ENCODE measurements at places on chromosomes 2 and 18.
A peak's percentile ranks its signal among the peaks of the same experiment; 100 is the strongest.

- DNase-seq = no peak
These were observed 16.9 kb upstream of the RNU4ATAC start for GRCh38 chr2:121513597-121514333.

DNA sequence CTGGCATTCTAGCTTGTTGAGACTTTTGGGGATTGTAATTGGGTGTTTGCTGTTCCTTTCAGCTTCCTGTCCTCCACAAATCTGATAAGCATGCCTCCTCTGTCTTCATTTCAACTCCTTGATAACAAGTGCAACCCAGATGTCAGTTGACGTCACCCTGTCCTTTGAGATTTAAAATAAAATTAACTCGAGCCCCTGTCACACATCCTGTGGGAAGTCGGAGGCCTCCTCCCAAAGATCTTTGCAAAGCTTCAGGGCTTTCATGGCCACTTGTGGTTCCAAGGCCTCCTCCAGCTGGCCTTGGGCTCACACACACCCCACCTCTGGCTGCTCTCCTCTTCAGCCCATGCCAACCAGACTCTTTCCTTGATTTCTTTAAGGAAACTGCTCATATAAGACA, 69.9 kb upstream of the ITGA6 start:
- DNase-seq = no peak

GRCh38 chr2:88053934-88054781, 1.4 kb downstream of the KRCC1 start:
- DNase-seq = no peak

DNA sequence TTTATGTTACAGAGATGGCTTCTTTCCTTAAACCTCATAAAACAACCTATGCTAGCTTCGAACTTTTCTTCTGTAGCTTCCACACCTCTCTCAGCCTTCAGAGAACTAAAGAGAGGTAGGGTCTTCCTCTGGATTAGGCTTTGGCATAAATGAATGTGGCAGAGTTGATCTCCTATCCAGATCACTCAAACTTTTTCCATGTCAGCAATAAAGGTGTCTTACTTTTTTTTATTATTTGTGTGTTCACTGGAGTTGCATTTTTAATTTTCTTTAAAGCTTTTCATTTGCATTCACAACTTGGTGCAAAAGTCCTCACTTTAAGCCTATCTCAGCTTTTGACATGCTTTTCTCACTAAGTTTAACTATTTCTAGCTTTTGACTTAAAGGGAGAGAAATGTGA, 66.0 kb downstream of the LANCL1 start:
- DNase-seq = no peak

- DNase-seq = no peak
These were observed 45.4 kb downstream of the LIMS1 start for GRCh38 chr2:108579623-108580022.

- no peak for DNase-seq
These were observed 36.2 kb downstream of the EML4 start for GRCh38 chr2:42205337-42205736.

DNA sequence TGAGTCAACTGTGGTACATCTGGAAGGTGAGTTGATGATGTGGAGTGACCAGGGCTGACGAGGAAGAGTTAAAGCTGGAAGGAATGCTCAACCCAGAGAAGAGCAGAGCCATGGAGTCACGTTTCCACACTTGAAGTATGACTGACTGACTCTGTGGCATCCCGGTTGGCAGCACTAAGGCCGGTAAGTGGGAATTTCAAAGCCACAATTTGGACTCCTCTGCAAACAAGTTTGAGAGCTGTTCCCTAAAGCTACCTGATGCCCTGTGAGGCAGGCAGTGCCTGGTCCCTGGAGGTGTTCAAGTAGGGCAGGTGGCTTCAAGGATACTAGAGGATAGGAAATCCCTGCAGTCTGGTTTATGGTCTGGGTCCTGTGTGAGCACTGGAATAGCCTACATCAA, 69.3 kb upstream of the ITGB6 start:
- DNase-seq = no peak

GRCh38 chr18:13612196-13612997, 114.0 kb downstream of the FAM210A start:
- no peak for DNase-seq

GRCh38 chr2:16645775-16646559, 19.7 kb downstream of the CYRIA start:
- no peak for DNase-seq

GRCh38 chr2:16255120-16255519, 314.8 kb downstream of the MYCN start:
- no peak for DNase-seq

GRCh38 chr18:49123431-49123830, 172.7 kb upstream of the SMAD7 start:
- no peak for DNase-seq

DNA sequence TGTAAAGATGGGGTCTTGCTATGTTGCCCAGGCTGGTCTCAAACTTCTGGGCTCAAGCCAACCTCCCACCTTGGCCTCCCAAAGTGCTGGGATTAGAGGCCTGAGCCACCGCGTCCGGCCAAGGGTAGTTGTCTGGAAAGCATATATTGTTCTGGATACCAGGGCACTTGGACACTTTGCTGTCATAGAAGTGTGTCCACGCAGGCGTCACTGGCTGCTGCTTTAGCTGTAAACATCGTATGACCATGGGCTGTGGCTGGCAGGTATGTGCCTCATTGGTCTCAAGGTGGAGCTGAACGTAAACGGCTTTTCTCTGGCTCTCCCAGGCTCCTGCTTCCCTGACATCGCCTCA, 3.2 kb upstream of the GPR35 start:
- no peak for DNase-seq

GRCh38 chr2:25109822-25110221, 58.6 kb downstream of the POMC start:
- no peak for DNase-seq

- no peak for DNase-seq
These were observed 144.6 kb upstream of the CCDC195 start for GRCh38 chr2:224860786-224861185.

- DNase-seq = peak; percentile 88
These were observed 2.8 kb downstream of the CRYGB start for GRCh38 chr2:208142925-208143799.

DNA sequence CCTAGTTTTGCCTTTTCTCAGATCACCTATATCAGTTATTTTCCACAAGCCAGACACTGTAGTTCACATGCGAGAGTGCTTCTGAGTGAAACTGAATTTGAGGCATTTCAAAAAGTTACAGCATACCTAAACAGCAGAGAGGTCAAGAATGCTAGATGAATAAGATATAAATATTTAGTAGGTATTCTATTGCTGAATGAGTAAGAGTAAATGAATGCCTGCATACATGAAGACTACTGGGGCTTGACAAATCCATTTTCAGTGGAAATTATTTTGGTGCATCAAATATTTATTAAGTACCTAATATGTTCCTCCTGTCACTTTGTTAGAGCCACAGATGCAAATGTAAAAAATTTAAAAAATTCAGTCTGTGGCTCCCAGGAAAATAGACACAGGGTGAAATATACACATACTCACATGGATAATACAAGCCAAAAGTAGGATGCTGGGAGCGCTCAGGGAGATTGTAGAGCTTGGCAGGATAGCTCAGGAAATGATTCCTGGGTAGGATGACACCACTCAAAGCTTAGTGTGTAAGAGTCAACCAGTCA, 27.6 kb upstream of the CDC42EP3 start:
- no peak for DNase-seq

DNA sequence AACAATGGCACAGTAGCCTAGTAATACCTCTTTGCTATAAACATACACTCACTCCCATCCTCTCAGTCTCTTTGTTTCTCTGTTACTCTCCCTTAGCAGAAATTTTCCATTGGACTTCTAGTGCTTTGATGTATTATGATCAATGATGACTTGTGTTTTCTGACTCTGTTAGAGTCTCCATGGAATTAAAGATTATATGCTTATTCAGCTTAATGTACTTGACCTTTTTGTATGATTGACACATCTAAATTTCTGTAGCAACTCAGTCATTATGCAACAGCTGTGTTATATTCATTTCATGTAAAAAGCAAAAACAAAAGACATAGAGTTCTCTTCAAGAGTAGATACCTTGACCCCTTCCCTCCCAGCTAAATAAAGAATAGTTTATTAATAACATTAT, 173.8 kb downstream of the SLC4A10 start:
- no peak for DNase-seq

DNA sequence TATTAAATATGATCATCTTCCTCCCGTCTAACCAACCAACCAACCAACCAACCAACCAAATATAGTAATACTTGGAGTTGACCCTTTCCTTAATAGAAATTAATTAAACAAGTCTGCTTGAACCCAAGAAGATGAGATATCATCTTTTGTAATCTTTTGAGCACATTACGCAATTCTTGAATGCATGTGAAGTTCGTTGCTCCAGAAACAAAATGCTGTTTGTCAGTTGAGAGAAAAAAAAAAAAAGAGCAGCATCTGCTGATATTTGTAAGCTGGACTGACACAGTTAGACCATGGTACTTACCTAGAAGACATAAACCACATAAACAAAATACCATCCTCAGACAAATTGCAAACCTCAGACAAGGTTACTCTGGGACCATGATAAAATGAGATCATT, 9.2 kb upstream of the SERPINB2 start:
- DNase-seq = no peak

GRCh38 chr2:69177063-69177771, 164.2 kb downstream of the ANTXR1 start:
- DNase-seq = no peak

- peak; percentile 20 for DNase-seq
These were observed 34.4 kb upstream of the TRAPPC8 start for GRCh38 chr18:31977270-31977872.

DNA sequence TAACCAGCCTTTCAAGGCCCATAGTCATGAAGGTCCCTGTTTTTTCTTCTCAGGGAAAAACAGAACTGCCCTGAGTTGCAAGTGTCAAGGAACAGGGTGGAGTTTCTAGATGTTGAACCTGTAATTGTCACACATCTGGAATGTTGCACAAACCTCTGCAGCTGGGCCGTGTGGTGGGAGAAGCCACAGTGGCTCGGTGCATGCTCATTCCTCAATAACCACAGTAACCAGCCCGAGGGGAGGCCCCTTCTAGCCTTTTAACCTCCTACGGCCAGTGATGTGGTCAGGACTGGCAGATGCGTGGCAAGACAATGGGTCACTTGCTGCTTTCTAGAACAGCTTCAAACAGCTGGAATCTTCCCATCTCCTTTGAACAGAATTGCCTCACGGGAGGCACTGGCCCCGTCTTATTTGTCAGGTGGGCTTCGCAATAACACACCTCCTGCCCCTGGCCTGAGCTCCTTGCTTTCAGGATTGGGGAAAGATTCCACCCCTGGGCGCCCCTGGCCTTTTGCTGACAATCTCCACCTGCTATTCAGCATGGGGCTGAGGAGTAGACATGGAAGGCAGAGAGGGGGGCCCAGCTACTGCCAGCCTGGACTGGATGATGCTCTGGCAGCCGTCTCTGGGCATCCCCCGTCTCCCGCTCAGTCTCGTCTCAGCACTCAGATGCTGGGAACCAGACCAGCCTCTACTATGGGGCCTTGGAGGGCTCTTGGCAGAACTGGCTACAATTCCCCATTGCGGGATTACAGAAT, 102.9 kb downstream of the KLHL29 start:
- DNase-seq = no peak

- no peak for DNase-seq
These were observed 92.7 kb downstream of the CSRNP3 start for GRCh38 chr2:165562233-165562632.

GRCh38 chr2:131026919-131027318, 66.3 kb downstream of the FAM168B start:
- DNase-seq = no peak

Measured in NCI-H748 treated with DMSO at 0.1 percent for 48 hours (cell line).